Dermis microvascular lymphatic vessel endothelial cell (primary cell): ENCODE measurements at places on chromosomes 7 and 10.

DNA sequence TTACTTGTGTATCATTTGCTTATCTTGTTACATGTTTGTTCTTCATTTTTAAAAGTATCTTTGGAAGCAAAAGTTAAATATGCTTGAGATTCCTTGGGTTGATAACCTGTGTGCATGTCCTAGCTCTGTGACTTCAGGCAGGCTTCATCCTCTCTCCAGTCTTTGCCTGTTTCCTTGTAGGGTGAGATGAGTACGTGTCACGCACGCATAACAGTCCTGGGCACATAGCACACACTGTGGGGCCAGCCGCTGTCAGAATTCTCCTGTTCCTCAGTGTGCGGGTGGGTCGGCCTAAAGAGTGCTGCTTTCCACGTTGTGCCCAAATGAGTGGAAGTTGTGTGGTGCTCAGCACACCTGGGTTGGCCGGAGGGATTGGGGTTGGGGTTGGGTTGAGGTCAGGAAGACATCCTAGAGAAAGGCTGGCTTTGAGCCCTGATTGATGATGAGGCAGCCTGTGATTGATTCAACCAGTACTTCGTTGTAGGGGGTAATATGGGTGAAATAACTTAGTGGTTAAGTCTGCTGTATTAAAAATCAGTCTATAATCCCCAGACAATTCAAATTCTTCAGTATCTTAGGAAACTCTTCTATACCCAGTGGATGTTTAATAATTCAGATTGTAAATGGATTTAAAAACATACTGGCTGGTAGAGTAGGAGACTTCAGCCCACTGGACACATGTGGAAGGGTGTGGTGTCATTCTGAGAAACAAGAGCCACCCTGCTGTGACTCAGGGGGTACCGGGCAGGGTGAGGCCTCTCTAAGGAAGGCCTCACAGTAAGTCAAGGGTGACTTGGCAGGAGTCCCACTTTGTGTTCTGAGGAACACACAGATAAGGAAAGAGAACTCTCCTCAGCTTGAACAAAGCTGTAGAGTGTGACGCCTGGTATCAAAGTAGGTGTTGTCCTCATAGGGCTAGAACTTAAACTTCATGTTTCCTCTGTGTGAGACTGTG, 54.8 kb downstream of the DAGLB start:
- peak; percentile 77 for DNase-seq

- no peak for DNase-seq
These were observed 4.6 kb downstream of the BRI3 start for GRCh38 chr7:98286093-98286539.

- no peak for DNase-seq
These were observed at the start of gene CREB5 for GRCh38 chr7:28411876-28412662. Gene CREB5 (plus strand): TSS chr7:28412518. CDS start chr7:28412915, 397 bp downstream.

DNA sequence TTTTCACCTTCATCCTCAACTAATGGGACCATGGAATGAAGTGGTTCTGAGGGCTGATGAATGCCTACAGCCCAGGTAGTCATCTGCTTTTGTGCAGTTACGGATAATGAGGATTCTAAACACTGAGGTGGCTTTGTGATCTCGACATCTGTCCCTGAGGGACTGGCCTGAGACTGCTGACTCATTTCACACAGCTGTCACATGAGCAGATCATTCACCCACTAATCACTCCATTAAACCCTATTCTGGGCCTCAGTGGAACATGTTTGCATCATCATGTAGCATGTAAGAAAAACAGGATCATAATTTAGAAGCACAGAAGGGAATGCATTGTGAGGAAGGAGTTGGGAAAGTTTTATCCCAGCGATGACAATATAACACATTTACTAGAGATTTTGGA, 79.4 kb upstream of the FEZF1 start:
- no peak for DNase-seq

DNA sequence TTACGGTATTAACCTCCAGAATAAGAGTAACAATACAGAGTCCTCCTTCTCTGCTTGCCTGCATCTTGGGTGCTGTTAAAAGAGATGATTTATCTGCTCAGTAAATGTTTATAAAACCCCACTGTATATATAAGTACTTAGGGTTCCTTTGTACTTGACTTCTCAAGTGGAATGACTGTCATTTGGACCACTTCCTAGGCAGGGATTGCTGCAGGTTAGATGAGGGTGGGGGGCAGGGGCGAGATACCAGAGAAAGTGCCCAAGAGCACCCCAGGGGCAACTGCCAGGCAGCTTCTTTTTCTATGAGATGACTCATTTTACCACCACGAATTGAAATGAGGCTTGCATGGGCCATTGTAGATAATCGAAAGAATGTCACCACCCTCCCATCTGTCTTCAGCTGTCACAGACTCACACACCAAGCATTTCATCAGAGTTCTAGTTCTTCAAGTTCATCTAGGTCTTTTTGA, 421.9 kb upstream of the GALNT17 start:
- no peak for DNase-seq

DNA sequence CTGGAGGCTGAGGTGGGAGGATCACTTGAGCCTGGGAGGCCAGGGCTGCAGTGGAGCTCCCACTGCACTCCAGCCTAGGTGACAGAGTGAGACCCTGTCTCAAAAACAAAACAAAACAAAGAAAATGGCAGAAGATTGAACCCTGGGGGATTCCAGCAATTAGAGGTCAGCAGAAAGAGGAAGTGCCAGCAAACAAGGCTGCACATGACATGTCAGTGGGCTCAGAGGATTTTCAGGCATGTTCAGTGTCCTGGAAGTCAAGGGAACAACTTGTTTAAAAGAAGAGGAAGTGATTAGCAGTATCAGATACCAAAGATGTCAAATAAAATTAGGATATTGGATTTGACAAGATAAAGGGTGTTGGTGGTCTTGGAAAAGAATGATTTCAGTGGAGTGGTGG, 32.3 kb downstream of the RAB18 start:
- DNase-seq = no peak

GRCh38 chr7:146177301-146177700, 60.7 kb downstream of the CNTNAP2 start:
- DNase-seq = no peak

DNA sequence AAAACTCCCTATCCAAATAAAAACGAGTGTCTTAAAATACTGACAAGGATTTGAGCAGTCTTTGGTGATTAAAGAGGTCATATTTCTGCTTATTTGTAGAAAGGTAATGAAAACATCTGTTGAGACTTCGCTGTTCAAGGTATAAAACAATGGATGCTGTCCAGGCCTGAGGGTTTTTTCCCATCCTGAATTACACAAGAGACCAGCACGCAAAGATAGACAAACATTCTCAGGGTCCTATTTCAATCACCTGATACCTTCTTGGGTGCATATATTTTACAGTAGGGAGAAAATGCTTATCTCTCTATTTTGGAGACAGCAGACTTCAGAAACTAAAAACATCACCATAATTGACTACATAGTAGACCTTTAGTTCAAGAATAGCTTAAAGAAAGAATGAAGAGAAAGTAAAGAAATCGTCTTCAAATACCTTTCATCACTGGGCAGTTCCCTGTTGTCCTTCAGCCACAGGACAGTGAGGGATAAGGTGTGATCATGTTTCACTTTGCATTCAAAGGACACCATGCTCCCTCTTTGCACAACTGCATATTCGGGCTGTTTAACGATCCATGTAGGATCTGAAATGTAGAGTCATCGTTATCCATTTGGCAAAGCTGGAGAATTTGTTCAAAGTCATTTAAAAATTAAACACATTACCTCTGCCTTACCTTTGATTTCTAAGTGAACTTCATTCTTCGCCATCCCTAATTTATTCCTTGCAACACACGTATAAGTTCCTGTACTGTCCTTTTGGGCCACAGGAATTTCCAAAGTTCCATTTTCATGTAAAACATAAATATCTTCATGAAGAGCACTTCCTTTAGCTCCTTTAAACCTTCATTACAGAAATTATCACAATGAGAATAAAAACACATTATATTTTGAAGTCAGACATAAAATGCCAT, 63.7 kb upstream of the LAMB4 start:
- DNase-seq = no peak

DNA sequence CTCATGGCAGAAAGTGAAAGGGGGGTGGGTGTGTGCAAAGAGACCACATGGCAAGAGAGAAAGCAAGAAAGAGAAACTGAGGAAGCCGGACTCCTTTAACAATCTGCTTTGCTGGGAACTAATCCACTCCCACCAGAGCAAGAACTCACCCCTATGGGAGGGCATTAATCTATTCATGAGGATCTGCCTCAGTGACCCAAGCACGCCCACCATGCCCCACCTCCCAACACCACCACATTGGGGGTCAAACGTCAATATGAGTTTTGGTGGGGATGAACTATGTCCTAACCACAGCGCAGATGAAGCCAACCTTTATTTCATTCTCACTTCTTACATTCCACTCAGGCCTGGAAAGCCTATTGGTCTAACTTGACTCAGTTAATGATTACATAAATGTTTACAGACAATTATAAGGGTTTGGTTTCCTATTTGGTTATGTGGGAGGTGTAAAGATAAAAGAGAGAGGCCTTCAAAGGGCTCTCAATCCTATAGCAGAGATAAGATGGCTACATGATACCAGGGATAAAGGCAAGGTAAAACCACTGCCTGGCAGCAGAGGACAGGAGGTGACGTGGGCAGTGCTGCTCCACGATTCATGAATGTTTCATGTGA, 601.8 kb downstream of the PARD3 start:
- DNase-seq = no peak

DNA sequence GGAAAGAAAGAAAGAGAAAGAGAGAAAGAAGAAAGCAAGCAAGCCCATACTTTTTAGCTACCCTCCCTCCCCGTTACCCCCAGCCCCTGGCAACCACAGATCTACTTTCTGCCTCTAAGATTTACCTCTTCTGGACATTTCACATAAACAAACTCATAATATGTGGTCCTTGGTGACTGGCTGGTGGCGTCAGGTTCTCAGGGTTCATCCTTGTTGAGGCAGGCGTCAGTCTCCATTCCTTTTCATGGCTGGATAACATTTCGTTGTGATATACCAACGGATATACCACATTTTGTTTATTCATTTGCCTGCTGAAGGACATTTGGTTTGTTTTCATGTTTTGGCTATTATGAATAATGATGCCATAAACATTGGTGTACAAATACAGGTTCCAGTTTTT, 30.5 kb downstream of the CDH23 start:
- DNase-seq = no peak

- DNase-seq = no peak
These were observed 176.2 kb downstream of the GALNT17 start for GRCh38 chr7:71308096-71308495.

DNA sequence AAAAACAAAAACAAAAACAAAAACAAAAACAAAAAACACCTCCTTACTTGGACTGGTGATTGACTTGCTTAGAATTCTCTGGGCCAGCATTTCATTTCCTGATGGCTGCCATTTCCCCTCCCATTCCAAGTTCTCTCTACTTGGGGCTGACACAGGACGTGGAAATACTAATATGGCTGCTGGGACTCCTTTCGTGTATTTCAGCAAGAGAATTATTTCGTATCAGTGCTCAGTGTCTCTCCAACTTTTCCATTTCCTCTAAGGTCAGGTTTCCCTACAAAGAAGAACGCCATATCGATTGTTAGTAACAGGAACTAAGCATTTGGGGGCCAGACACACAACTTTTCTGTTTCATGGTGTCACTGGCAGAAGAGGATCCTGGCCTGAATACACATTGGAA, 22.5 kb upstream of the VAX1 start:
- no peak for DNase-seq

DNA sequence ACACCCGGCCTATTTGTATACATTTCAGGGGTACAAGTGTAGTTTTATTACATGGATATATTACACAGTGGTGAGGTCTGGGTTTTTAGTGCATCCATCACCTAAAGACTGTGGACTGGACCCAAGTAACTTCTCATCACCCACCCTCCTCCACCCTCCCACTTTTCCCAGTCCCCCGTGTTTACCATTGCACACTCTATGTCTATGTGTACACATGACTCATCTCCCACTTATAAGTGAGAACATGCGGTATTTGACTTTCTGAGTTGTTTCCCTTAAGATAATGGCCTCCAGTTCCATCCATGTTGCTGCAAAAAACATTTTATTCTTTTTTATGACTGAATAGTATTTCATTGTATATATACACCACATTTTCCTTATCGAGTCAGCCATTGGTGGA, 98.9 kb upstream of the WAC start:
- DNase-seq = no peak

- DNase-seq = no peak
These were observed 137.3 kb downstream of the AGMO start for GRCh38 chr7:15424468-15424867.

DNA sequence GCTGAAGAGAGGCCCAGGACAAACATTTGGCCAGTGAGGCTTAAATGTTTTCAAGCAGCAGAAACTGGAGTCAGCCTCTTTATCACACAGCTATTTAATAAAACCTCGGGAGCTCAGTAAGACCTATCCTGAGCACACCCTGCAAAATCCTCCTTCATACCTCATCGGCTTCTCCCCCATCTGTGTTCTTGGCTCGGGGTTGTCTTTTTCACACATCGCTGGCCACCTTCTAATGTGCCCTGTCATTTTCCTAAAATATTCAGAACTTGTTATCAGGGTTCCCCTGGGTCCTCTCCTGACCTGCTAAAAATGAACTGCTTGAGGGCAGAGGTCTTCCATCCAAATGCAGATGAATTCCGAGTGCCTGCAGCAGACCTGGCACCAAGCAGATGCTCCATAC, 310.3 kb upstream of the AKR1E2 start:
- no peak for DNase-seq

GRCh38 chr10:33186150-33186549, 148.3 kb downstream of the NRP1 start:
- DNase-seq = no peak

- no peak for DNase-seq
These were observed 8.7 kb downstream of the GALNTL5 start for GRCh38 chr7:151964951-151965350.

DNA sequence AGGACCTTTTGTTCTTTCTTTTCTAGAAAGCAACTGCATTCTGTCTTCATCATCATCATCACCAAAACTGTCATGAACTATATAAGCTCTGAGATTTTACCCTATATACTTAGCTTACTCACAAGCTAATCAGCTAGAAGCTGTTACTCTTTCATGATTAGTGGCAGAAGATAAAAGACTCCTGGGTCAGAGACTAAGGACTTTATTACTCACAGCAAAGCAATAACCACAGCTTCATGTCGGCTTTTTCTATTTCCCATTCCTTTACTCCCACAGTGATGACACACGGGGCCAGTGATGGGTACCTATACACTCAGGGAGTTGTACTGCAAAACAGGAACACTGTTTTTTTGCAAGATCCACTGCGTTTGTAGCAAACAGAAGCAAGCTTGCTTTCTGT, 8.4 kb upstream of the C10orf88 start:
- DNase-seq = no peak

- no peak for DNase-seq
These were observed 386.8 kb upstream of the ADARB2 start for GRCh38 chr10:2124135-2124534.
